ENCODE measurements at places on chromosomes 12 and 14. TPM values are rescaled to one million over a fixed set of nuclear protein-coding genes. Genes with fewer than 3 reads are reported as not detected.

DNA sequence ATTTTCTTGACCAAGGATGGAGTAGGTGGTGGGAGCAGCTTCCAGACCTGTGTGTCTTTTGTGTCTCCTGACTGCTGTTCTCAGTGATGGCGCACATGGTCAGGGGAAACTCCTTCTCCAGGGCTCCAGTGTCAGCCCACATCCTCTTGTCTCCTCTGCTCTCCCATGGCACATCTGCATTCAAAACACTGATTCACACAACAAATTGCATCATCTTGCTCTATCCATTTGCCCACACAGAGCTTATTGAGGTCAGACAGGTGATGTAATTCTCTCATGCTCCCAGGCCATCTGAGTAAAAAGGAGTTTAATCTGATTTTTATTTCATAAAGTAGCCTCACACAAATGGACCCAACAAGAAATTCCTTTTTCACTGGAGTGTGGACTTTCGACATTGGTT lies 21.8 kb upstream of the TMEM132C start:
- no peak for DNase-seq

DNA sequence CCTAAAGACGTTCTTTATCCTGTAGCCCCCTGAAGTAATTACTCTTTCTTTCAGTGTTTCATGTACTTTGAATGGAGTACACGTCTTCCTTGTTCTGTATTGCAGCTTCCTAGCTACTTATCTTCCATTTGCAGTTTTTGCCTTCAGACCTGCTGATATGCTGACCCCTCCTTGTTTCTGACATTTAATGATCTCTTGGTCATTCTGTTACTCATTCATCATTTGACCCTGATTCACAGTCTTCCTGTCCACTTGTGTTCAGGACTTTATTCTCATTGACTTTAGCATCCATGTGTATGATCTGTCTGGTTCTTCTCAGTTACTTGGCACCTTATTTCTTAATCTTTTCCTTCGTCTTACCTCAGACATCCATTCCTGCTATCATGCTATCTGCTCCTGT lies 22.2 kb downstream of the CPSF2 start:
- DNase-seq: no peak

DNA sequence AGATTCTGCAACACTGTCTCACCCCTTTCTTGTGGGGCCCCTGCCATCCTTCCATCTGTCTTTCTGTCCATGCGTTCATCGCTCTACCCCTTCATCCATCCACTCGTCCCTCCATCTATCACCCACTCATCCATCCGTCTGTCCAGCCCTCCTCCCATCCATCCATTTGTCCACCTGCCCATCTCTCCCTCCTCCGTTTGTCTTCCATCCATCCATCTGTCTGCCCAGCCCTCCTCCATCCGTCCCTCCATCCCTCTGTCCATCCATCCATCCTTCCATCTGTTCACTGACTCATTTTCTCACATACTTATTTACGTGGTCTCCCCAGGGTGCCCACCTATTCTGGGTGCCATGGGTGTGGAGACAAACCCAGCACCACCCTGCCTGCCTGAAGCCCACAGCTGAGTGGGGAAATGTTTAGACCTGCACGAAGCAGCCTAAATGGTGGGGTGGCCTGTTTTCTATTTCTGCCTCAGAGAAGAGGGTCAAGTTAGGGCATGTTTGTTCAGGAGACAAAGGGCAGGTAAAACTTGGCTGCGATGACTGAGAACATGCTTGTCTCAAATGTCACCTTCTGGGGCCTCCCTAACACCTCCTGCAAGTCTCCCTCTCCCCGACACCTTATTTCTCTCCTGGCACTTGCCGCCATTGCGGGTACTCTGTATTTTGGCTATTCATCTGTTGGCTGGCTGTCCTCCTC lies 2.8 kb upstream of the SLC25A47 start:
- DNase-seq: no peak

LGALS3 gene
- total RNA-seq: 33.8 TPM

PROX2 gene
- not detected for total RNA-seq

FKBP4 gene
- 74.1 TPM for total RNA-seq

GRCh38 chr12:89345830-89346740 lies 6.2 kb downstream of the DUSP6 start:
- peak; percentile 99 for DNase-seq

SLC38A1 gene
- total RNA-seq: 86.4 TPM

GRCh38 chr12:104712968-104713367 lies 245.1 kb downstream of the SLC41A2 start:
- DNase-seq: no peak

- no peak for DNase-seq
These were observed 42.2 kb downstream of the PLEKHA5 start for GRCh38 chr12:19171731-19172130.

DNA sequence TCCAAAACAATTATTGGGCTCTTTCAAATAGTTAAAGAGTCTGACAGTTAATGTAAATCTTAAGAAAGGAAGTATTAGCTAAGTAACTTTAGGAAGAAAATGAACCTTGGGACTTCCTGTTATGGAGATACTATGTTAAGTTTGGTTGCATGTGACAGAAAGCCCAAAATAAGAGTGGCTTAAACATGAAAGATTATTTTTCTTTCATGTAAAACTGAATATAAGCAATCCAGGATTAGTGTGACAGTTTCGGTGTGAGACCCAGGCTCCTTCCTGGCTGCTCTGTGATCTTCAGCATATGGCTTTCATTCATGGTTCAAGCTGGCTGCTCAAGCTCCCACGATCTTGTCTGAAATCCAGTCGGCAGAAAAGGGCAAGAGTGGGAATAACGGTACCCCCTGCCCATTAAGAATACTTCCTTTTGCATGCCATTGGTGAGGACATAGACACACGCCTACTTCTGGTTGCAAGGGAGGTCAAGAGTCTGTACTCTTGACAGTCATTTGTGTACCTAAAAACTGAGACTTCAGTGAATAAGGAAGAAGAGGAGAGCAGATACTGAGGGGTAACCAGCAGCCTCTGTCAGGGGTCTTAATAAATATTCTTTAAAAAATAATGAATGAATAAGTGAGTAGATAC lies 2.2 kb upstream of the RPAP3 start:
- DNase-seq: no peak

- DNase-seq: no peak
These were observed 119.4 kb downstream of the CAND1 start for GRCh38 chr12:67388331-67389138.

DNA sequence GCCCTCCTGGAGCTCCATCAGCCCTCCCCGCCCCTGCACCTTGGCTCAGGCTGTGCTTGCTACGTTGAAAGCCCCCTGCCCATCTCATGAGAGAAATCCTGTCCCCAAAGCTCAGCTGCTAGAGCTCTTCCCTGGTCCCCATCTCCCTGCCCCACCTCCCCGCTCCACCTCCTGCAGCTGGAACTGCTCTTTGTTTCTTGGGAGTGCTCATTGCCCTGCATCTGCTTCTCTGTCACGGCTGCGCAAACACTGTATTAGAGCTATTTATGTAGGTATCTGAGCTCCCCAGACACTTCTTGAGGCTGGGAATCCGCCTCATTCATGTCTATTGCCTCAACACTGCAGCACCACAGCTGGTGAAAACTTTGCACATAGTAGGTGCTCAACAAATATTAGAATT lies 32.8 kb upstream of the PRIMA1 start:
- DNase-seq: no peak

PZP gene
- 0.88 TPM for total RNA-seq

DNA sequence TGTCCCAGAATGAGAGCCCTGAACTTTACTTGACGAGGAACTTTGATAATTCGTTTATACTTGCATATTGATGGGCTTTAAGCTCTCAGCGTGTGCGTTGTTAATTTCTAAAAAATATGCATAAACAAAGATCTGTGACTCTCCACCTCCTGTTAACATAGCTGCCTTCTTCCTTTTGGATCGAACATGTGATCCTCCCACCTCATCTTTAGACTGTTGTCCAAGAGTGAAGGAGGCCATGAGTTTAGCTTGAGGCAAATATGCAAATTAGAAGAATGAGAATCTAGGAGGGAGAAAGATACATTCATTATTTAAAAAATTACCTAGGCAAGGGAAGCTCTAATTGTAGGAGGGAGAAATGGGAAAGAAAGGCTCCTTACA lies 617 bp downstream of the TTC8 start:
- no peak for DNase-seq

CCDC177 gene
- not detected for total RNA-seq

DNA sequence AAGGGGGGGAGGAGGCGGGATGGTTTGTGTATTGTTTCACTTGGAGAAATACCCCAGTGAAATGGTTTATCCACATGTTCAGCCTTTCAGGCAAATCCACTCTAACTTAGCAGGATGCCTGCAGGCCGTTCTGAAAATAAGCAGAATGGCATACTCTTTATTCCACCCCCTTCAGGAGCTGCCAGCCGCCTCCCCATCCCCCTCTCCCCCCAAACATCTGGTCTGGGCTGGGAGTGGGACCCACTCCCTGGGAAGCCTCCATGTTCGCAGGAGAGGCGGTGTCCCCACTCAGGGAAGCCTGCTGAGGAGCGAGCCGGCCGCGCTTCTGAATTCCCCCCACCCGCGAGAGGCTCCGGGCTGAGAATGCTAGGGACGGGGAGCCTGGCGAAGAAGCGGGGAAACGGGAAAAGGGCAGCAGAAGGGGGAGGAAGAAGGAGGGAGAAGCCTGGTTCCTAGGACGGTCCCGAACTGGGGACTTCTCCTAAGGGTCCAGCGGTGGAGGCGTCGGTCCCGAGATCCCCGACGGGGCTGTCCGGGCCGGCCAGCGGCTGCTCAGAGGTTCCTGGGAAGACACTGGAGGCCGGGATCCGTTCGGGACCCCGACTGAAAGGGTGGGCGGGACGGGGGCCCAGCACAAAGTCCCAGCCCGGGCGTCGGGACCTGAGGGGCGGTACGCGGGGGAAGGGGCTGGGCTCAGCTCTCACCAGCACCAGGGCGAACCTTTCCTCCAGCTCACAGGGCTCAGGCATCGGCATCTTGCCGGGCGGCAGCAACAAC lies 666 bp downstream of the FMNL3 start:
- DNase-seq: peak; percentile 64

- DNase-seq: peak; percentile 79
These were observed 115.0 kb downstream of the DACT1 start for GRCh38 chr14:58752771-58753201.

All from endothelial cell of umbilical vein (primary cell).